ENCODE measurements at places on chromosomes 12 and 14.

GRCh38 chr14:61565836-61566536 is 129.3 kb upstream of the HIF1A start:
- no peak for DNase-seq

- no peak for DNase-seq
Measured at GRCh38 chr14:91793704-91794103, 61.8 kb upstream of the CATSPERB start.

DNA sequence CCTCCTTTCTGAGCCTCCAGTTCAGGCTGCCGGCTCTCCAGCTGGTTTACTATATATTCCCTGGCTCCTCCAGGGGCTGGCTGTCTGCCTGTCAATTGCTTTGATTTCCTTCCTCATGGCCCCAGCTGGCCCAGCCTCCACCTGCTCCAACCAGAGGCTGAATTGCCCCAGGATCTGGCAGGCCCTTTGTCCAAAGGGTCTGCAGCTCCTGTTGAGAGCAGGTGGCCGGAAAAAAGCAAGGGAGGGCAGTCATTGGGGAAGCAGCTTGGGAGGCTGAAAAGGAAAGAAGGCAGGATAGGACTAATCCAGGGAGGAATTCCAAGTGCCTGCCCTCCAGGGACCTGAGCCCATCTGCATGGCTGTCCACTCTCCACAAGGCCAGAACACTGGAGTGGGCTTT is 25.3 kb downstream of the PAH start:
- DNase-seq, result no peak

GRCh38 chr14:25750436-25750835 is 700.5 kb upstream of the STXBP6 start:
- no peak for DNase-seq

DNA sequence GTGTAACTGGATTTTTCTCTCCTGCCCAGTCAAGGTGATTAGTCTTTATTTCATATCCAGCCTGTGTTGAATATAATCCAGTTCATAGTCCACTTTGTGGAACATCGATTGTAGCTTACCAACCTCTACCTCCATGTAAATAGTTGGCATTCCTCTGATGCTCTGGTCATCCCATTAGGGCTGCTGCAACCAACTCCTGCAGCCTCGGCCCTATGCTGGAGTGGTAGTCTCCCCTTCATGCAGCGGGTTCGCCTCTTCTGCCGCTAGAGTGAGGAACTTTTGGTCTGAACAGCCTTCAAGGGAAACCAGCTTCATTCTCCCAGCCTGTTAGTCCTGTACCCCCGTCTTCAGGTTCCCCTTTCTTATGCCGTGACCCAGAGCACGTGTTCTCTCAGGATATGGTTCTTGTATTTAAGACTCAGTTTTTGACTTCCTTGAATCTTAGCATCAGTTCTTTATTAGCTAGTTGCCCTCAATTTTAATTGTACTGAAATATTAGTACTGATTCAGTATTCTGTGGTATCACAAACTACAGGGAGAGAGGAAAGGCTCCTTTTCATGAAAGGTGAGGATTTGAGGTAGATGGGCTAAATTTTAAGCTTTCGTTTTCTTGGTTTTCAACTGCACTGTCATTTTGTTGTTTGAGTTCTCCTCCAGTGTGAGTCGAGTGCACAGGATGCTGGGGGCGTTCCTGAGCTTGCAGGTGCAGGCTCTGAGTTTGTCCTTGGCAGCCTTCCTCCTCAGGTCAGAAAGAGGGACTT is 33.2 kb downstream of the ZNF664 start:
- no peak for DNase-seq

GRCh38 chr12:75684678-75685616 is 173.5 kb upstream of the KRR1 start:
- no peak for DNase-seq

DNA sequence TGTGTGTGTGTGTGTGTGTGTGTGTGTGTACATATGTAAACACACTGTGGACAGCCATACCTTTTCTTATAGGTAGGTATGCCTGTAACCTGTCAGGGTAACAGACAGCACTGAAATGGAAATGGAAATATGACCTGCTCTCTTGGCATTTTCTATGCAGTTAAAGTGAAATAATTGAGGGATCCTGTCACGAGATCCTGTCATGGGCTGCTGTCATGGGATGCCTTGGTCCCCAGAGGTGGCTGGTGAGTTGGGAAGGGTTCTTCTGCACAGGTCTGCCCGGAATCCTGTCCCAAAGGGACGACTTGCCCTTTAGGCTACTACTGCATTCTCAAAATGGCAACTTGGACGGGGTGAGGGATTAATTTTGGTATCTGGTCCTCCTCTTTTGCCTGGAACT is 47.3 kb downstream of the ELK3 start:
- DNase-seq, result no peak

- DNase-seq, result no peak
Measured at GRCh38 chr12:65384240-65384639, 105.8 kb downstream of the MSRB3 start.

- DNase-seq, result no peak
Measured at GRCh38 chr12:54602661-54603060, 14.2 kb upstream of the PPP1R1A start.

DNA sequence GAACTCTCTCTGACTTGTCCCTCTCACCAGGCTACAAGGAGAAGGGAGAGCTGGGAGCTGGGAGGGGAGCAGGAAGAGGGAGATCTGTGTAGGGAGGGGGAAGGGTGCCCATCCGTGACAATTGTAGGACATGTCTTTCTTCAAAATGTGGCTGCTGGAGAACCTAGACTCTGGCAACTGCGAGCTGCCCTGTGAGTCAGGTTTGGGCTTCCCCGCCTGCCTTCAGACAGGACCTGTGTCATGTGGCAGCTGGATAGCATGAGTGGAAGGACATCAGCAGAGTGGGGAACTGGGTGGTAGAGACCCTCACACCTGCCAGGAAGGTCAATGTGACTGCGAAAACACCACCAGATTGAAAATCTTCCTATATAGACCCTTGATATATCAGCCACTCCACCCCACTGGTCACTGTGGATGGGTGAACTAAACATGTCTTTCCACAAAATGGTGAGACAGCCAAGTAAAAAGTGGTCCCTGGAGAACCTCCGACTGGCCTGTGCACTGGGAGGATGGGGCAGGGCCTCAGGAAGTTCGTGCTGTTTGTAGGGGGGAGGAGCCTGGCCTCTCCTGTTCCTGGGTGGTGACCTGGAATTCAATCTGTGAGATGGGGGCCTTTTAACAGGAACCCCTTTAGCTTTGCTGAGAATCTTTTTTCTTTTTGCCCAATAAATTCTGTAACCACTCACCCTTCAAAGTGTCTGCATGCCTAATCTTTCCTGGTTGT is 62.2 kb upstream of the CAPRIN2 start:
- no peak for DNase-seq

DNA sequence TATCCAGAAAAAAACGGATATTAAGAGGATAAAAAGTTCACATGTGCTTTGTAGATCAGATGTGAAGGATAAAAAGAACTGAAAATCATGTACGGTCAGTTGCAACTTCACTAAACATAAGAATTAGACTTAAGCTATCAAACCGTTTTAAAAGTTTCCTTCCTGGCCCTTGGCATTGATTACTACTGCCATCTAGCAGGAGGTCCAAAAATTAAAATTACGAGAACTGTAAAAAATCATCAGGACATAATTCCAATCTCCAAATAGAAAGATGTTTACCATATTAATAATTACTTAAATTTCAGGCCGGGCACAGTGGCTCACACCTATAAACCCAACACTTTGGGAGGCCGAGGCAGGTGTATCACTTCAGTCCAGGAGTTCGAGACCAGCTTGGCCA is 7.9 kb downstream of the WDR89 start:
- no peak for DNase-seq

DNA sequence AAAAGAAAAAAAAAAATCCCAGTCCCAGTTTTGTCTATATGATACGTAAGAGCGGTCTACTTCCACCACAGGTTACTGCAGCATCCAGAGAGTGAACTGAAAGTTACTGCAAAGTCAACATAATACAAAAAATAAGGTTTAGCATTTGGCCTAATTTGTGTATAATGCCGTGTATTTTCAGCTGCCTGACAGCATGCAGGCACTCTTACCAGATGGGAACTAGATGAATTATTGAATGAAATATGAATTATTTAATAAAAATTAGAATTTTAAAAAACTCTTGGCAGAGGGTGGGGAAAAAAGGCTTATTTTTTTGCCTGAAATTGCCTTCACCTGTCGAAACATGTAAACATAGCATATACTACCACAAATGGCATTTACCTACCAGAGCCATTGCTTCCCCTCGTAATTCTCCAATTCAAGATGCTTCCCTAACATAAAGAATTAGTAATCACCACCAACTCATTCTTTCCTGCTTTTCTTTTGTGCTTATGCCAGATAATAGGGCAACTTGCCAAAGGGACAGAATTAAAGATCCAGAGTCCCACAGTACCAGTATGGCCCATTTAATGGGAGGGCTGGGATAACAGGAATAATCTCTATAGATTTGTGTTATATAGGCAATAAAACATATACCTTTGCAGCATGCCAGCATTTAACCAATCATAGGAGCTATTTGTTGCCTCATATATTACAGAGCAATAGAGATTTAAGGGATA is 31.1 kb downstream of the ATF7 start:
- DNase-seq, result no peak

GRCh38 chr12:12952036-12952435 is at the start of gene GPRC5D:
TSS of gene GPRC5D (minus strand) at chr12:12952170. CDS start at chr12:12950384, 1,786 bp downstream.
- no peak for DNase-seq

GRCh38 chr12:14774906-14775635 is 28.2 kb downstream of the WBP11 start:
- DNase-seq, result no peak

- no peak for DNase-seq
Measured at GRCh38 chr12:52004042-52004648, 2.6 kb upstream of the TAMALIN start.

DNA sequence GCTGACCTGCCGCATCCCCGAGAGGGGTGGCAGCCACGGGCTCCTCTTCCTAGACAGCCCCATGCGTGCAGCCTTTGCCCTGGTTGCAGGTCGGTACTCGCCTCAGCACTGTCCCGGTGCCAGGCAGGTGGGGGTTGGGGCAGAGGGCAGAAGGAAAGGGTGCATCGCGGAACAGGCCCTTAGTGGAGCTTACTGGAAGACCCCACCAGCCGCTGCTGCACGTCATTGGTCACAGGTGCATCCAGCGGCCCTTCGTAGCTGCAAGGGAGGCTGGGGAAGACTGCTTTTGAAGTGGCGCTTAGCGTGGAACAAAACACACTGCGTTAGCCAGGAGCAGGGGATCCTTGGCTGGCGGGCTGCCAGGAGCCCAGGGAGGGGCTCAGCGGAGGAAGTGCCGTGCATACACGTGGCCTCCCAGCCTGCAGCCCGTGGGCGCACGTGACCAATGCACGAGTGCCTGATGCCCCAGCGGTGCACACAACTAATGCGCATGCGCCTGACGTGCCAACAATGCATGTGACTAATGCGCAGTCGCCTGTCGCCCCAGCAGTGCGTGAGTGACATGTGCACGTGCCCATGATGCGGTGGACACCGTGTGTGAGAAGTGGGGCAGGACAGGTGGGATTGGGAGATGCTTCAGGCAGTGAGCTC is 5.0 kb upstream of the EP400 start:
- no peak for DNase-seq

- DNase-seq, result no peak
Measured at GRCh38 chr12:99427104-99427503, 220.4 kb upstream of the GARIN6 start.

- DNase-seq, result no peak
Measured at GRCh38 chr14:58354808-58355207, 40.9 kb upstream of the TOMM20L start.

DNA sequence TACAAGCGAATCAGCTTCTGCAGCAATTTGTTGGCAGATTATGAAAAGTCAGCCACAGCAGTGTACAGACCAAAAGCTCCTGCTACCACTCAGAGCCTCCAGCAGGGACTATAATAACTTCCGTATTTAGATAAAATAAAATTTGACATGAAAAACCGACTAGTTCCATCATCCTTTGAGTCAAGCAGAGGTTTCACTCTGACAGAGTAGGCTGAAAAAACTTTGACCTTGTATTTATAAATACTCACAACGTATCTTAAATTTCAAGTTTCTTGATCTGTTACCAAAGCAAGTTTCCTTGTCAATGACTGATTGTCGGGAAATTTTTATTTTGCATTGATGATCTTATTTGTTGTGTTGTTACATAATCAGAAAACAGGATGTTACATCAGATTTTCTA is 283.4 kb downstream of the DAD1 start:
- DNase-seq, result no peak

- DNase-seq, result peak; percentile 66
Measured at GRCh38 chr12:6335451-6336078, 6.3 kb downstream of the TNFRSF1A start.

DNA sequence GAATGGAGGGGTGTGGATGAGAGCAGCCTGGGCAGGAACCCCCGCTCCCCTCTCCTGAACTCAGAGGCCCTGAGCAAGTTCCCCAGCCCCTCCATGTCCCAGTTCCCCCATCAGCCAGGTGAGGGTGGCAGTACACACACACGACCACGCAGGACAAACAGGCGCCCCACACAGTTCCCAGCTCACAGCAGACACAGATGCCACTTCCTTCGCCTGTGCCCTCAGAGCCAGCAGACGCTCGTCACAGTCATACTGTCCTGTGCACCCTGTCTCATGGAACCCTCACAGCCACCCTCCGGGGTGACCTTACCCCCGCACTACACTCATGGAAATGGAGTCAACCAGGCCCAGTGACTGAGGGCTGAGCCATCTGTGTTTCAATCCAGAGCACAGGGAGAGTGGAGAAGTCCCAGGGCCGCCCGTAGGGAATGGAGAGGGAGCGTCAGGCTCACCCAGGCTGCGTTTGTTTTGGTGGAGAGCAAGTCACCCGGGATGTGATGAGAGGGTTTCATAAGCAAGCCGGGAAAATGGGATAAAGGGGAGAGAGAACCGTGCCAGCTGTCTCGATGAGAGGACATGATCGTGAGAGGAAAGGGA is 47.5 kb upstream of the DYNC1H1 start:
- DNase-seq, result no peak
